Stimulated activated CD8-positive, alpha-beta memory T cell treated with anti-CD3 and anti-CD28 coated beads, Interleukin-4, amount 100 ng/mL, for 48 hours (primary cell): ENCODE measurements at places on chromosomes 11 and 22.
A peak's percentile ranks its signal among the peaks of the same experiment; 100 is the strongest.

- DNase-seq: no peak
These were observed 12.9 kb upstream of the CASTOR1 start for GRCh38 chr22:30301995-30302809.

DNA sequence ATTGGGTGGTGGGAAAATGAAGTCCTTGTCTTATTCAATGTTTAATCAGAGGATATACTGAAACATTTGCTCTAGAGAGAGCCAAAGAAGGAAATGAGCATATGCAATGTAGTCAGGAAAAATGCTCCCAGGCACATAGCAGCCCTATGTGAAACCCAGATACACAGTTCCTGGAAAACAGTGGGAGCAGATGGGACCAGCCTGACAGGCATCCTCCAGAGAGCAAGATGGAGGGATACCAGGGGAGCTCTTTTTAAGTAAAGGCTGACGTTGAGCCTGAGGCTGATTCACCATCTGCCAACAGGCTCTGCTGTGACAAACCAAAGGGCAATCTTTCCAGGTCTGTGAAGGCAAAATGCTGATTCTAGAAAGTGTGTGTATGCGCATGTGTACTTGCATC lies 559.4 kb upstream of the KIRREL3 start:
- no peak for DNase-seq

DNA sequence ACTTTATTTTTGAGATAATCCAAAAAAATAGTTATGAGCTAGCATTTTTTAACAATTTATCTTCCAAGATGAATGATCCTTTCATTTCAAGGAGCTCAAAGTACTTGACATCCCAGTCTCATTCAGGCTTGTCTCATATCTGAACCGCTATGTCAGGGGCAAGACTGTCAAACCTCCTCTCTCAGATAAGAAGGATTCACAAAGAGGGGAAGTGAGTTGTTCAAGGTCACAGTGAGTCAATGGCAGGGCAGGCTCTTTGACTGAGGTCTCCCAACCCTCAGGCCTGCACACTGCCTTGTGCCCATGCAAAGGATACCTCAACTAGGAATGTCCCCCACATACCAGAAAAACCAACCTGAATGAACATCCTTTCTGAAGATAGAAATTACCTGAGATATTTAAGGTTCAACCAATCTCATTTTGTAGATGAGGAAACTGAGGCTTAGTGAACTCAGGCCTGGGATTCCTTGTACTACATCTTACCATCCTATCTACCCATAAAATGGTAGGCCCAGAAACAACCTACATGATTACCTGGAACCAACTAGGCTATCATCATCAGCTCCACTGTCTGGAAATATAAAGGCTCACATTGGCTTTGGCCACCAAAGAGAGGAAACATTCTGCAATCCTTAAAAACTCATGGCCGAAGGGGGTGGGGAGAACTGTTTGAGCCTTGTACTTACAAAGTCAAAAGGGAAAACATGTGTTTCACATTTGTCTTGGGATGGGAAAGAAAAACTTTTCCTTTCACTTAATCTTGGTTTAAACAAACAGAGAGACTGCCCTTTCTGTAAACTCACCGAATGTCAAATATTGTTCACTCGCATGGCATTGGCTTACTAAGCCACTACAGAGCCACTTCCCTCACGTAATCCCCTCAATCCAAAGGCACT lies 51.1 kb downstream of the LIF start:
- DNase-seq: peak; percentile 28

DNA sequence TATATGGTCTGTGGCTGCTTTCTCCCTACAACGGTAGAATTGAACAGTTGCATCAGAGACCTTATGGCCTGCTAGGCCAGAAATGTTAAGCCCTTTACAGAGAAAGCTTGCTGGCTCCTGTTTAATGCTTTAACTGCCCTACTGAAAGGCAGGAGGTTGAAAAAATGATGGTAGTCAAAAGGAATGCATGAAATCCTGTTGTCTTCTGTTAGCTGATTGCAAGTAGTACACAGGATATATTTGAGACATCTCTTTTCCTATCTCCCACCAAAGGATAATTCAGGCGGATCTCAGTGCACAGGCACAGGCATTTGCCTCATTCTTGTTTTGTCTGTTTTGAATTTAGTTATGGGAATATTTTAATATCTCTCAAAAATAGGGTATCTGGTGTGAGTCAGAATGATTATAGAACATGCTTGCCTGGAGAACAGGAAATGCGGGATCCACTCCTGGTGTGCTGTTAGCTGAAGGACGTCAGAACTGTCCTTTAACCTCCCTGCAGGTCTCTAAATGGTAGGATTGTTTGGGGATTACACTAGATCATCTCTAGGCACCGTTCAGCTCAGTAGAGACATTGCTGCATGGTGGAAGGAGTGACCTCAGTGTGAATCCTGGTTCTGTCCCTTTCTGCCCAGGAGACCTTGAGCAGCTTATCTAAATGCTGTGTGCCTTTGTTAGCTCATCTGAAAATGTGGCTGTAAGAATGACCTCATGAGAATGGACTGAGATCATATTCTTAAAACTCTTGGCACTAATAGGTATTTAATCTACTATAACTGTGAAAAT lies 49.5 kb downstream of the PACS1 start:
- no peak for DNase-seq

- no peak for DNase-seq
These were observed 72.8 kb downstream of the TP53I11 start for GRCh38 chr11:44877571-44878497.
